ENCODE measurements at places on chromosomes 6 and 20.

- no peak for DNase-seq
These were observed 9.1 kb downstream of the TRIM26 start for GRCh38 chr6:30204116-30204515.

- no peak for DNase-seq
These were observed 75.1 kb downstream of the ZMYND8 start for GRCh38 chr20:47281376-47281775.

DNA sequence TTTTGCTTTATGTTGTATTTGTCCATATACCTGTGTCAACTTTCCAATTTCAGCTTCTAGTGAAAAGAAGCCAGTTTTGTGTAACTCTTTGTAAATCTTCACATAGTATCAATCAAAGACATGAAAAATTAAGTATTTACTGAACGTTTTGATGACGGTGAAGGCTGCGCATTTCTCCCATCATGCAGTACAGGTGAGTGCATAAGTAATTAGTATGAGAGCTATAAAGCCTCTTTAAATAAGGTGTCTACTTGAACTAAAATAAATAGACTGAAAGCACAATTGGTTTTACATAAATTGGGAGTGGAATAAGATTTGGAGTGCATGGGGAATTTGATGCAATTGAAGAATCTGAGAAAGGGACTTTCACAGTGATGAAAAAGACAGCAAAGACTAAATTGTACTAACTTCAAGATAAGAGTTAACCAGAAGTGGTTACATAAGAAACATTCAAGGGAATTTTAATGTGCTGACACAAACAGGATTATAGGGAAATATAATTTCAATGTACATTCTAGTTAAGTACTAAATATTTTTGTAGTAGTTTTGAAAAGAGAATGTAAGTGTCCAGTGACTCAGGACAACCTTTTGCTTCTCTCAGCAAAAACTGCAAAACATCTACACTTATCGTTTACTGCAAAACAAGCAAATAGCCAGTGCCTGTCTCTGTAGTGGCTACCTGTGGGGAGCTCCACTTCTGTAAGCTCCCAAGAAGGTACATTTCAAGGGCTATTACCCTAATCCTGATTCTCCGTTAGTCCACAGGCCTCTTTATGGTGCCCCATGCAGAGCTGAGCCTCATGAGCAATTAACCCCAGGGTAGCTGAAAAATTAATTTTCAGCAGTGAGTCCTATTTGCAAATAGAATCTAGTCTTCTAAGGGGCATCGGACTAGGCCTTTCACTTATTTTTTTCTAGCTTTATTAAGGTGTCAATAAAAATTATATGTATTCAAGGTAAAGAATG is 13.0 kb downstream of the TENT5A start:
- DNase-seq = no peak

- no peak for DNase-seq
These were observed 128.6 kb downstream of the RNF144B start for GRCh38 chr6:18515767-18516166.

- no peak for DNase-seq
These were observed 88.2 kb downstream of the PLG start for GRCh38 chr6:160790028-160790792.

DNA sequence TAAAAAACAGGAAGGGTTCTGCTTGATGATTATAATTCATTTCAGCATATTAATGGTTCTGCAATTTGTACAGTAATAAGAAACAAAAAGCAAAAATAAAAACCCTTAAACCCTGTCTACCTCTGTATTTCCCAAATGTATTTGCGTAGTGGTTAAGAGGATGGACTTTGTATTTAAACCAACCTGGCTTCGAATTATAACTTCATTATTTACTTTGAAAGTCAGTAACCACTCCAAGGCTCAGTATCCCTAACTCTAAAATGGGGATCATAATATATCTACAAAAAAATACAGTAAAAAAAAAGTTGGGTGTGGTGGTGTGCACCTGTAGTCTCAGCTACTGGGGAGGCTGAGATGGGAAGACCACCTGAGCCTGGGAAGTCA is 21.4 kb downstream of the PERP start:
- DNase-seq = no peak

GRCh38 chr6:16380220-16380809 is 141.9 kb downstream of the GMPR start:
- DNase-seq = no peak

- DNase-seq = no peak
These were observed 309.2 kb upstream of the MAP3K7 start for GRCh38 chr6:90896075-90896547.

- no peak for DNase-seq
These were observed 748 bp downstream of the UBE2J1 start for GRCh38 chr6:89351671-89352277.
